ENCODE measurements at places on chromosomes 11 and 22. TPM values are rescaled to one million over a fixed set of nuclear protein-coding genes. Genes with fewer than 3 reads are reported as not detected.

SLC25A45 gene
- total RNA-seq = 0.23 TPM

ANGPTL5 gene
- total RNA-seq = not detected

GNG3 gene
- not detected for total RNA-seq

MMP7 gene
- total RNA-seq = 5.9 TPM

CCDC89 gene
- 1.1 TPM for total RNA-seq

INSC gene
- total RNA-seq = not detected

C11orf21 gene
- 0.11 TPM for total RNA-seq

Data from Daoy (cell line).